NCI-H1436 (cell line): ENCODE measurements at places on chromosomes 1 and 21.

DNA sequence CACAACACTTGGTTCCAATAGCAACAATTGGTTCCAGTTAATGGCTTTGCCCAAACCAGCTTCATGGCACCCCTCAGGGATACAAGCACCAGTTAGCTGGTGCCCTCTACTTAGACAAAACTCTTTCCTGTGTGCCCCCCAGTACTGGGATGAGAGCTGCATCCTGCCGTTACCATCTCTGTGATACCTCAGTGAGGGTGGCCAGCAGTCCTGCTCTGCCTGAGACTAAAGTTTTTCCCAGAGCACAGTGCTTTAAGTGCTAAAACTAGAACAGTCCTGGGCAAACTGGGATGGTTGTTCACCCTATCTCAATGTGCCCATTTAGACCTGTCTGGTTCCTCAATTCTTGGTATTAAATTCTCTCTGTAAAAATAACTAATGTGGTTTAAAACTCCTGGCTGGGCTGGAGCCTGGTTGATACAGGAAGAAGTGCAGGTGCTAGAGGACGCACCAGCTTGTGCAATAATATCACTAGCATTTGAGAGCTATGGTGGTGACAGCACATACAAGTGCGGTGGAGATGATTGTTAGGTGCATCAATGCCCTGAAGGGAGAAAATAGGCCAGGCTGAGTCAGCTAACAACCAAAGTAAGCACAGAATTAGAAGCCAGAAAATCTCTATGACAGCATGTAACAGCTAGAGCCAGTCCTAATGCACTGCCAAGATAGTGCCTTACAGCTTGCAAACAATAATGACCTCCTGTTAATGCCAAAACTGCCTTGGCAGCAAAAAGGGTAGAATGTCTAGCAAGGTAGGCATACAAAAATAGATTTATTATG is 179.8 kb upstream of the GALNT2 start:
- no peak for DNase-seq

- DNase-seq = no peak
Measured at GRCh38 chr1:67719329-67720196, 34.6 kb downstream of the GADD45A start.

DNA sequence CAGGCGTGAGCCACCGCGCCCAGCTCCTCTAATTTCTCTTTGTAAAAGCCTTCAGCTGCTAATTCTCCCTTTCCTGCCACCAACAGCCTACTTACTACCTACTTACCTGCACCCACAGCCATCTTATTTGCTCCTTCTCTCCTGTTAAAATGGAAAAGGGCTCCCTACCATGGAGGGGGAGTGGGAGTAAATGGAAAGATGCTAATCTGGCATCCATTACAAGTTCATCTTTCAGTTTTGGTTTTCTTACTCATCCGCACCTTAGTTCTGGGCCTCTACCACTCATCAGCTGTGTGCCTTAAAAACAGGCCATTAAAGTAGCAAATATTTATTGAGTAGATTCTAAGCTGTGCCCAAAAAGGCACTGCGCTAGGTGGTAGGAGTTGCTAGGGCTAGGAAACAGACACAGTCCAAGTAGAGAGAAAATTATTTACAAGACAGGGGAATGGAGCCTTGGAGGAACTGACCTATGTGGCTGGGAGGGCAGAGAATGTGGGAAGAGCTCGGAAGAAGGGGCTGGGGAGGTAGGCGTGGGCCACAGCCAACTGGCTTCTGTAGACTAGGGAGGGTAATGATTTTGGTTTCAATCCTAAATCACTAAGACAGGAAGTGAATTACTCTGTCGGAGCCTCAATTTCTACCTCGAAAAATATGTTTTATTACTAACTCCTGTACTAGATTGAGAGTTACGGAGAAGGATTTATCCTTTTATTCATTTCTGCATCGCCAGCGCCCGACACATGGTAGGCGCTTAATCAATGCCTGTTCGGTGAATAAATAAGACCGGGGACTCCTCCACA is 685 bp upstream of the DDI2 start:
- no peak for DNase-seq

GRCh38 chr1:47651311-47652089 is 213.7 kb downstream of the FOXD2 start:
- no peak for DNase-seq

DNA sequence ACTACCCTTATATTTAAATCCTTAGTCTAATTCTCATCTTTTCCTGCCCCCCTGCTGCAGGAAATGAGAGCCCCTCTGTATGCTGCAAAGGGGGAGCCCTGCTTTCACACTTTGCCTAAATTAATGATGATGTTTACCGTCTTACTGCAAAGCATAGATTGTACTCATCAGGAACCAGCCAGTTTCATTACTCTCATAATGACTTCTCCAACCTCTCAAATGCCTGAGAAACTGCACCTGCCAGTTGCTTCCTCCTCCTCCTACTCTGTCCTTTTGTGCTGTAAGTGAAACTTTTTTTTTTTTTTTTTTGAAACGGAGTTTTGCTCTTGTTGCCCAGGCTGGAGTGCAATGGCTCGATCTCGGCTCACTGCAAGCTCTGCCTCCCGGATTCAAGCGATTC is 101.7 kb downstream of the ADSS2 start:
- peak; percentile 22 for DNase-seq

DNA sequence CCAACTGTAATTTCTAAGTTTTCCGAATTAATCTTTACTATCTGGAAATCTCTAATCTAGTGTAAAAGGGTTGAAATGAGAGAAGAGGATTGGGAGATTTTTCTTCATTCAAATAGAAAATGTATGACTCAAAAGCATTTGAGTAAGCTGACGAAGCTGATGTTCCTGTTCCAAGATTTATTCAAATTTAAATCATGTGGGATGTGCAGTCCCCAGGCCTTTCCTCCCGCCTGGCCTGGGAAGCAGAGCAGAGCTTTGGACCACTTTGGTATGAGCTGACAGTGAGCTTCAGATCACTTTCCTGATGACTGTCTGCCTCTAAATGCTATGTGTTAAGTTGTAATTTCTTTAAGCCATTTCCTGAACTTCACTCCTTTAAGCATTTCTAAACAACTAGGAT is 192.0 kb downstream of the DHRS3 start:
- DNase-seq = no peak

- DNase-seq = no peak
Measured at GRCh38 chr1:17869815-17870214, 114.7 kb downstream of the ACTL8 start.

DNA sequence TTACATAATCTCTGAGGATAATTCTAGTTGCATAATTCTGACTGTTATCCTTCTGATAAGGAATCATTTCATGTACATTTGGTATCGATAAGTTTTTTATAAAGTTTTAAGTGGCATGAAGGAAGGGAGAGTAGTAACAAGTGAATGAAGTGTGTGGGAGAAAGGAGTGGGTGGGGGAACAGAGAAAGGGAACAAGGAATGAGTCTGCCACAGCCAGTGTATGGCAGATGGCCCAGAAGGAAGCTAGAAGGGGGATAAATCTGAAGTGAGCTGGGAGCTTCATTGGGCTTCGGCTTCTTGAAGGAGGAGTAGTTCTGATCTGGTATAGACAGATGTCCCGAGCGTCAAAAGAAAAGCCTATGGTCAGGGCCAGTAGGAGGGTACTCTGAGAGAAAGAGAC is 18.6 kb downstream of the ZBTB40 start:
- no peak for DNase-seq

DNA sequence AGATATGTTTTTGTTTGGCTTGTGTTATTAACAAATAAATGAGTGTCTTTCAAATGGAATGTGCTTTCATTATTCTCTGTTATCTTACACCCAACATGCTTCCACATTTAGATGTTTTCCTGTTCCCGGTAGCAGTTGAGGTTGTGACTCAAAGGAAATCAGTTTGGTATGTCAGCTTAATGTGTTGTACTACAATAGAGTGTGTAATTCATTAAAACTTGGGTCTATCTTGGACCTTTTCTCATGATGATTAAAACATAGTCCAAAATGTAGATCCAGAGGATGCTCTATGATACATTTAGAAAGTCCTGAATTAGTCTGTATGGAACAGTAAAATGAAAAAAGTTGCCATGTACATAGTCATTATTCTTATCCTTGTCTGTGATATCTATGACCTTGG is 26.7 kb downstream of the RTCA start:
- no peak for DNase-seq

- no peak for DNase-seq
Measured at GRCh38 chr1:20848162-20848561, 61.1 kb upstream of the HP1BP3 start.

GRCh38 chr1:234774971-234775370 is 165.0 kb upstream of the IRF2BP2 start:
- no peak for DNase-seq

GRCh38 chr1:1334835-1335234 is 3.8 kb downstream of the TAS1R3 start:
- DNase-seq = no peak

DNA sequence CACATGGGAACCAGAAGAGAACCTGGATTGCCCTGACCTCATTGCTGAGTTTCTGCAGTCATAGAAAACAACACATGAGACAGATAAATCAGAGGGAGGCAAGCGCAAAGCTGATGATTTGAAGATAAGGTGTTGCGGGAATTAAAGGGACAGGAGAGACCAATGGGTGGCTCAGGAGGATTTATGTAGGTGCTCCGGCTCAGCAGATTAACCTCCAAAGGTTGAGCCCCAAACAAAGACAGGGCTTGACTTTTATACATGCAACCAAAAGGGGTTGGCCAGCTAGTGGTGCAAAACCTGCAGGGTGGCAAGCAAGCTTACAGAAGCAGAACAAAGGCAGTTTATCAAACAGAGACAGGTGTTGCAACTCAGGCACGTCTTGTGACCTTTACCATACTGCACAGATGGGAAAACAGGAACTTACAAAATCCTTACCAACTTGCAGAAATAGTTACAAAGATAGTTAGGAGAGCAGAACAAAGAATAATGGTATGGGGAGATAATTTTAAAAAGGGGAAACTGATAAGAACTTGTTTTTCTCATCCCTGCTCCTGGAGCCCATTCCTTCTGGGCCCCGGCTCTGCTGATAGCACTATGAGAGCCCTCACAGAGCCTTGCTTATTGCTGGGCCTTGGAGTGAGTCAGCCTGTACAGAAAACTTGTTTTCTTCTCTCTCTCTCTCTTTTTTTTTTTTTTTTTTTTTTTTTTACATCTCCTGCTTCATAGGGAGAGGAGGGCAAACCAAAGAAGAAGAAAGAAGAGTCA is 93.6 kb downstream of the SNRPE start:
- DNase-seq = no peak

DNA sequence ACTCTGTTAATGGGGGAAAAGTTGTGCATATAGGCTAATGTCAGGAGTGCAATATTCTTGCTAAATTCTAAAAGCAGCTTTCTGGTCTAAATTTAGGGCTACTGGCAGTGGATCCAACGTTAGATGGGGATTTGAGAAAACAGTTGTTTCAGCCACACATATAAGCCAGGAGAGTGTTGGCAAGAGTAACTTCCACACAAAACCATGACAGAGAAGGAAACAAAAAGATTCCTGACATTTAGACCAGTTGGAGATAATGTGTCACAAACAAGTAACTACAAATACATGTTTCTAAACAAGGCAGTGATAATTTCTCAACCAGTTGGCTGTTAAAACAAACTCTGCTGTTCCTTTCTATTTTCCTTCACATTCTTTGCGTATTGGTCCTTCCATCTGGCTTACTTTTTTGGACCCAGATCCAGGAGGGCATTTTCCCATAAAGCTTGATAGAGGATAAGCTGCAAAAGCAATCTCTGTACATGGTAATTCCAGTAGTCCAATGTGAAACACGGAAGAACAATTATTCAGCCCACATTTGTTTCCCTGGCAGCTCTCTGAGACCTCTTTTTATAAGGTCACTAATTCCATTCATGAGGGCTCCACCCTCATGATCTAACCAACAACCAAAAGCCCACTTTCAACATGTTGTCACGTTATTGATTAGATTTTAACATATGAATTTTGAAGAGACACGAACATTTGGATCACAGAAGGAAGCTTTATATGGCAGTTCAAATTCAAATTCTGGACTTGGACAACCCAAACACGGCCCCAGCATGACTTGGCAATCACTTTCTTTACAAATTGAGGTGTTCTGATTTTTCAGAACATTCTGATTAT is 1888.6 kb downstream of the MRPL39 start:
- no peak for DNase-seq

- no peak for DNase-seq
Measured at GRCh38 chr1:180836449-180836848, 76.2 kb upstream of the KIAA1614 start.

GRCh38 chr1:168466092-168466713 is 77.6 kb downstream of the XCL2 start:
- peak; percentile 53 for DNase-seq

- no peak for DNase-seq
Measured at GRCh38 chr1:52588535-52588934, 13.6 kb upstream of the GPX7 start.

- no peak for DNase-seq
Measured at GRCh38 chr21:38561613-38562581, 63.6 kb upstream of the ERG start.

DNA sequence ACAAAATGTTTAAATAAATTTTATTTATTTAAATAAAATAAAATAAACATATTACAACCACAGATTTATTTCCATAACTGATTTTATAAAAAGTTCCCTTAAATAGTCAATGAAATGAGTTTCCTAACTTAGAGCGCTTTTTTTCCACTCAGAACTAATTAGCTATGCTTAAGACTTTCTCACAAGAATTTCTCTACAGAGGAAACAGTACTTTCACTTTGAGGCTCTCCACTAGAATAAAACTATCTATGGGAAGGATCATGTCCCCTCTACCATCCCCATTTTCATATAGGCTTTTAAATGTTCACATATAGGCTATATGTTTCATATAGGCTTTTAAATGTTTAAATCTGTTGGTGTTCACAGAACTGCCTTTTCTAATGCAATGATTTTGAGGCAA is 40.0 kb upstream of the DPH5 start:
- no peak for DNase-seq

DNA sequence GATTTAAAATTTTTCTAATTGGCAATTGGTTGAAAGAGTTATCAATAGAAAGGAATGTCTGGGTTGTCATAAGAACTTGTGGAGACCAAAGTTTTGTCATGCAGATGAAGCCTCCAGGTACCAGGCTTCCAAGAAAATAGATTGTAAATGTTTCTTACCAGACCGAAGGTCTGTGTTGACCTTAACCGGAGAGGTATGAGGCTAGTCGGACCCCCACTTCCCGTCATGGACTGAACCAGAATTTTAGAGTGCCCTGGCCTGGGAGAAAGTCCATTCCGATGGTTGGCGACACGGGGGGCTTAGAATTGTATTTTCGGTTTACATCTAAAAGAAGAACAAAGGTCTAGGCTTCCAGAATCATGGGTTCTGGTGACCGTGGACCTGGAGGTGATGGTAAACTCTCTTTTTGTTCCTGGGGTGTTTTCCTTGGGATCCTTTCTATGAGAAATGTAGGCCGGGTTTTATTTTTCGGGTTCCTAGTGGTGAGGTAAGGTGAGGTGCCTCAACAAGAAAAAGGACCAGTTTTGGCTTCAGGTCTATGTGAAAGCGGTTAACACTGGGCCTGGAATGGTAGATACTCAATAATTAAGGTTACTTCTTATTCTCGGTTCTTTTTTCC is 405 bp upstream of the UHMK1 start:
- no peak for DNase-seq

GRCh38 chr1:40422630-40423263 is 27.5 kb upstream of the ZFP69B start:
- no peak for DNase-seq
